ENCODE measurements at places on chromosomes 6 and 20. TPM values are rescaled to one million over a fixed set of nuclear protein-coding genes. Genes with fewer than 3 reads are reported as not detected.

The OTOR gene
- not detected for total RNA-seq

DNA sequence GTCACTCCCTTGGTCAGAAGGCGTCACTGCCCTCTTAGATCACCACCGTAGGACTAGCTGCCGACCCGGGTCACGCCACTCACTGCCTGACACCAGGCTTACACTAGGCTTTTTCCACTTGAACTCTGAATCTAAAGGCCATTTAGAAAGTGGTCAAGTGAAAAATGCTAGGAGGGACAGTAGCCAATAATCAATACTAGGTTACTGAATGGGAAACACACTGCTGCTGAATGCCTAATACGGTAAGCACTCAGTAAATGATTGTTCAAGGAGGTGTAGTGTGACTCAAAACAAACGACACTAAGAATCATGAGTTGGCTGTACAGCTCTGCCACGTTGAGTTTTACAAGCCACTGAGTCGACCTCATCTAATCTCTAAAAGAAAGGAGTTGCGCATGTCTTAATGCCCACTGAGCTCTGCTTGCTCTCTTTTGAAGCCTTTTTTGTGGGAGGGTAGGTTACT, 760 bp upstream of the IBTK start:
- DNase-seq: peak; percentile 58

GRCh38 chr20:19549896-19550295, 208.2 kb upstream of the RIN2 start:
- no peak for DNase-seq

DNA sequence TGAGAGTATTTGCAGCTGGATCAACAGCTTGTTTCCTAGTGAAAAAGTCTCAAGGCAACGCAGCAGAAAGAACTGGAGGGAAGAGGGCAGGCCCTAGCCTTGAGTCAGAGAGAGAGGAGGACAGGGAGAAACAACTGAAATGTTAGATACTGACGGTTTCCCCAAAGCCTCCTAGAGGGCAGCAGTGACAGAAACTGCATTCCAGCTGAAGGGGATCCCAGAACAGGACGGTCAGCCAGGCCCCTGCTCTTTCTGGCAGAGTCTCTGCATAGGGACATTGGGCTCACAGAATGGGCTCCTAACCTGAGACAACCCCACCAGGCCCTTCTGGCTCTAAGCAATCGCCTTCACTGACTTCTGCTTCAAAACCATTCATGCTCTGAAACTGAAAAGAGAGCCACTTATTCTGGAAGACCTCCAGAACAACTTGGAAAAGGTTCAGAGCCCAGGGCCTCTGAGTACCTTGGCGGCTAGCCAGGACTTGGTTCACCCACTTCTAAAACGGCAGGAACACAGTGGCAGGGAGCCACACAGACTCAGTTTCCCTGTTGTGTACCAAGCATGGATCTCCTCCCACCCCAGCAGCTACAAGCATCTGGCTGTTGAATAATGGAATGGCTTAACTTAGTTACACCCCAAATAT, 72.9 kb downstream of the PSMB1 start:
- peak; percentile 13 for DNase-seq

The PROKR2 gene
- not detected for total RNA-seq

DNA sequence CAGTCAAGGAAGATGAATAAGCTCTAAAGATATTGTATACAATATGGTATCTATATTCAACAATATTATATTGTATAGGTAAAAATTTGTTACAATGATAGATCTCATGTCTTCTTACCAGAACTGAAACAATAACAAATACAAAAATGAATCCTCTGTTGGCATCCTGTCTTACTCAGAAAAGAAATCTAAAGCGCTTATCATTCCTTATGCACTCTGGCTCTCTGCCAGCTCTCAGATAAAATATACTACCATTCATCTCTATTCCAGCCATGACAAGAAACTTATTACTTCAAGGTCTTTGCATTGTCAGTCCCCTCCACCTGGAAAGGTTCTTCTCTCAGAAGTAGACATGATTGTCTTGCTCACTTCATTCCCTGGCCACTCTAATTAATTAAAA, 138.6 kb downstream of the THEMIS start:
- no peak for DNase-seq
